Endothelial cell (in vitro differentiated cells): ENCODE measurements at places on chromosomes 3 and 15.

GRCh38 chr3:14243782-14244181 is 65.2 kb downstream of the LSM3 start:
- DNase-seq = no peak

GRCh38 chr3:120119846-120120510 is 25.7 kb upstream of the GSK3B start:
- DNase-seq = no peak

- no peak for DNase-seq
Observed at GRCh38 chr3:111749171-111750170, 109.6 kb upstream of the PHLDB2 start.

- DNase-seq = no peak
Observed at GRCh38 chr15:65619626-65620290, 2.0 kb upstream of the SLC24A1 start.

DNA sequence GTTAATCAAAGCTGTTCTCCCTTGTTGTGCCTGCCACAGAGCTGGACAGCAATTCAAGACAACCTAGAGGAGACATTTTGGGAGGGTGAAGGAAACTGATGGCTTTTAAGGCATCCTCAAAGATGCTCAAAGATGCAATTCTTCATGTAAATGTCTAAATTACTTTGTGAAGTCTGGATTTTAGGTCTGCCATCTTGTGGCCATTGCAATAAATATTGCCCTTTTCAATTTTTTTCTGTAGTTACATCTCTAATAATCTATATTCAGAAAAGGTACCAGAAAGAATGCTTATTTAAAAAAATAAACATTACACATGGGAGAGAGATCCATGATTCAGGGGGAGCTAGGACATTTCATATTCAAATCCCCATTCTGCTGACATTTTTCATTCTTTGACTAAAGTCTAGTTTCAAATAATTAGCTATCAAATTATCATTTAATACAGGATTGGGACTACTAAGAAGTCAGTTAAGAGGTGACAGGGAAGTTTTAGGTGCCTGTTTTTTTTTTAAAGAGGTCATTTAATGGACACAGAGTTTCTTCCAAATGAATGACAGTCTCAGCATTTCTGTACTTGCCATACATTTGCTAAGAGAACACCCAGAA is 259.8 kb upstream of the WNT5A start:
- no peak for DNase-seq

- DNase-seq = no peak
Observed at GRCh38 chr3:33231756-33232465, 13.3 kb upstream of the SUSD5 start.

GRCh38 chr3:181009225-181009624 is 19.7 kb upstream of the DNAJC19 start:
- no peak for DNase-seq

DNA sequence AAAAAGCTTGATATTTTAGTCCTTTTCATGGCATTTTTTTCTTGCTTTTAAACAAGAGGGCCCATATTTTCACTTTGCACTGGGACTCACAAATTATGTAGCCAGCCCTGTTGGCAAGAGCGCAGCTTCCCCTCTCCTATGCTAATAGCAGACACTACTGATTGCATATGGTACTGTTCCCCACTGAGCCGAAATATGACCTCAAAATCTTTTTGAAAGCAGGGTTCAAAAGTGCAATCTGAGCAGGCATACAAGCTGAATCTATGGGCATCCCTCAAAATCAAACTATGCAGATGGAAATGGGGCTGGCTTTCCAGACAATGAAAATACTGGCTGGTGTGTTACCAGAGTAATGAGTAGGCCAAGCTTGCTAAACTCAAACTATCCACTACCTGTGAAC is 225.2 kb upstream of the SETMAR start:
- DNase-seq = no peak

GRCh38 chr15:29472901-29473445 is 203.4 kb upstream of the NSMCE3 start:
- no peak for DNase-seq

DNA sequence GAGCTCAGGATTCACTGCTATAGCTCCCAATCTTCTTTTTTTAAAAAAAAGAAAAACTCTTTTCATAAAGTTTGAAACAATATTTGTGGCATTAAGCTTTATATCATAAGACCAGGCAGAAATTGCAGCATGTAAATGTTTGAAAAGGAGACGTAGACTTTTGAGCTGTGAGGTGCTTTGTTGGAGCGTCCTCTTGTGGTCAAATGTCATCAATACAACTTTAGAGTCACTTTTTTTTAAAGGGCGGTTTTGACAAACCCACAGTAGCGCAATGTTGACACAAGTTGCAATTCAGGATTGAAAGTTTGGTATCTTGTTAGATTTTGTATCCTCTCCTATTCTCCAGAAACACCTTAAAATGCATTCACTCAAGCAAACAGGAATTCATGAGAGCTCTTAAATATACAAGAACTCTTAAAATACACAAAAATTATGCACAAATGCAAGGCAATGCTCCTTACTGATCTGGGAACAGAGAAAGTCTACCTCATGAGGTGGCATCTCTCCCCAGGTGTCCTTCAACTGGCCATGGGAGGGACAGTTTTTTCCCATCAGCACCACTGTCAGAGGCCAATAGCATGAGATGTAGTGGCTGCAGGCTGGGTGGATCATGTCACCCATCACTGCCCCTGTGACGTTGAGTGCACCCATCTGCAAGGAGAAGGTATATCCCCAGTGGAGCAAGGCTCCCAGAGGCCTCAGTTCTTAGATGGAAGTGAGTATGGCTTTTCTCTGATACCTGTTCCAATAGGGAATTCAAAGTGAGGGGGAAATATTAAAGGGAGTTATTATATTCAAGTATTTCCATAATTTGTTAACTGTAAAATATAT is 70.7 kb downstream of the ANXA2 start:
- DNase-seq = peak; percentile 54

- no peak for DNase-seq
Observed at GRCh38 chr15:29244123-29244522, 25.5 kb downstream of the NSMCE3 start.

- peak; percentile 64 for DNase-seq
Observed at GRCh38 chr3:51974963-51975851, at the start of gene ABHD14A. TSS of gene ABHD14A (plus strand) at chr3:51975064. CDS start at chr3:51975136, 72 bp downstream.

GRCh38 chr3:167852216-167852615 is 116.7 kb downstream of the SERPINI1 start:
- DNase-seq = no peak

DNA sequence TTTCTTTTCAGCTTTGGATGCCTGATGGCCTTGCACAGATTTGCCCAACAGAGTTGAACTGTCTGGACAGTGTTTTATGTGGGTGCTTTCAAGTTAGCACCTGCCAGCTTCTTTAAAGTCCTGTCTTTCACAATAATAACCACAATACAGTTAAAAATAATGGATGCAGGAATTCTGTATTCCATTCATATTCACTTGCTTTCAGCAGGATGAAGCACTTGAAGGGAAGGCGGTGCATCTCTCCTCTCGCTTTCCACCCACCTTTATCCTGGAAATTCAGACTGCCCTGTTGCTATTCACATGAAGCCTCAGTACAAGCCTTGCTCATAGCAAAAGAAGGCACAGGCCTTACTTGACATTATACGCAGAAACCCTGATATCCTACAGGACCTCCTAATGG is 26.5 kb upstream of the GYG1 start:
- DNase-seq = no peak

DNA sequence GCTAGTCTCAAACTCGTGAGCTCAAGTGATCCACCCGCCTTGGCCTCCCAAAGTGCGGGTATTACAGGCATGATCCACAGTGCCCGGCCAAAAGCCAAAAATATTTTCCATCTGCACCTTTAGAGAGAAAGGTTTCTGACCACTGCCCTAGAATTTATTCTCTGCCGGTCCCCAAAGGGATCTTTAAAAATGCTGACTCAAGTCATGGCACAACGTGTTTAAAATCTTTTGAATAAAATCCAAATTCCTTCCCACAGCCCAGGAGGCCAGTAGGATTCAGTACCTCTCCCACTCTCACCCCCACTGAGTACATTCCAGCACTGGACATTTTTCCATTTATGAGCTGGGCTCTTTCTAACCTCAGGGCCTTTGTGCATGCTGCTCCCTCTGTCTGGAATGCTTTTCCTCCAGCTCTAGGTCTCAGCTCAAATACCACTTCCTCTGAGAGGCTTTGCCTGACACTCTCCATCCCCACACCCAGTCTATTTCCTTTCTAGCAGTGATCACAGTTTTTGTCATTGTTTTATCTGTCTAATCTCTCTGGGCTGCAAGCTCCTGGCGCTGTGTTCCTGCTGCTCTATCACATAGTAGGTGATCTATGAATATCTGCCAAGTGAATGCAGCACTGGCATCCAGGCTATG is 502.9 kb downstream of the SHQ1 start:
- no peak for DNase-seq

DNA sequence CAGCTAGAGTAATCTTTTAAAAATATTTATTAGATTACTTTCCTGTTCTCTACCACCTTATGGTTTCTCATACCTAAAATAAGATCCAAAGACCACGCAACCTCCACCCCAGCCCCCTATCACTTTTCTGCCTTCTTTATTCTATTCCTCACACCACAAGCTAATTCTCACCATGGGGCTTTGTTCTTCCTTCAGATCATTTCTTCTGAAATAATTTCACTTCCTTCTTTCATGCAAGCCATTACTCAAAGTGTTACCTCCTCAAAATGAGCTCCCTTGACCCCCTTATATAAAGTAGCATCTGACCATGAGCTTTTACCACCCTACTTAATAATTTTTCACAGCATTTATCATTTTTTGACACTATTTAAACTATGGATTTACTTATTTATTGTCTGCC is 233.2 kb upstream of the TMCO5A start:
- DNase-seq = no peak

DNA sequence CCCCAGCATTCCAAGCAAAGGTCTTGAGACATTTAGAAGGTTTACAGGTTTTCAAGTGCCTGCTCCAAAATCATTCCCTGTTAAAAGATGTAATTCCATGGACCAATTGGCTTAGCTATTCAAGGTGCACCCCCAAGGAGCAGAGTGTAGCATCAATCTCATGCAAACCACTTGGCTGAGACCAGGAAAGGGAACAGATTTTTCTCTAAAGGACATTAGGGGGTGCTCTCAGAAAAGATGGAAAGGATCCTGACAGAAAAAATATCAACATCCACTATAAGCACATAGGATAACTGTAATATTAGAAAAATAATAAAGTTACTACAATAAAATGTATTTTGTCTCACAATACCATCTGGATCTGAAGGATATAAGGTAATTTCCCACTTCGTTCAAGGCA is 328.0 kb upstream of the CDIN1 start:
- DNase-seq = no peak

DNA sequence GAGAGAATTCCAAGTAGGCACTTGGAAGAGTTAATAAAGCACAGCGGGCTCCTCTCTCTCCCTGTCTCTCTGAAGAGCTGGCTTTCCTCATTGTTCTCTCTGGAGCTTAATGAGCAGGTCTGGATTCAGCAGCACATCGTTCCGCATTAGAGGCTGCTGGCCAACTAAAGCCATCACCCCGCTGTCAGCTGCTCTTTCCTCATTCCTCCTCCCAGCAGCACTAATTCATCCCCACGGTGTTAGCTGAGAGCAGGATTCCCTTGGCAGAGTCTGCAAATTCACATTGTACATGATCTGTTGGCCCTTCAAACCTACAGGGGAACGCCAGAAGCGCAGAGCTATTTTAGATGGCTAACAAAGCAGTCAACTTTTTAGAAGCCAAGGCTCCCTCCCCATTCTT is 44.2 kb downstream of the SGO1 start:
- no peak for DNase-seq

GRCh38 chr15:58734859-58735258 is 14.6 kb downstream of the ADAM10 start:
- no peak for DNase-seq

DNA sequence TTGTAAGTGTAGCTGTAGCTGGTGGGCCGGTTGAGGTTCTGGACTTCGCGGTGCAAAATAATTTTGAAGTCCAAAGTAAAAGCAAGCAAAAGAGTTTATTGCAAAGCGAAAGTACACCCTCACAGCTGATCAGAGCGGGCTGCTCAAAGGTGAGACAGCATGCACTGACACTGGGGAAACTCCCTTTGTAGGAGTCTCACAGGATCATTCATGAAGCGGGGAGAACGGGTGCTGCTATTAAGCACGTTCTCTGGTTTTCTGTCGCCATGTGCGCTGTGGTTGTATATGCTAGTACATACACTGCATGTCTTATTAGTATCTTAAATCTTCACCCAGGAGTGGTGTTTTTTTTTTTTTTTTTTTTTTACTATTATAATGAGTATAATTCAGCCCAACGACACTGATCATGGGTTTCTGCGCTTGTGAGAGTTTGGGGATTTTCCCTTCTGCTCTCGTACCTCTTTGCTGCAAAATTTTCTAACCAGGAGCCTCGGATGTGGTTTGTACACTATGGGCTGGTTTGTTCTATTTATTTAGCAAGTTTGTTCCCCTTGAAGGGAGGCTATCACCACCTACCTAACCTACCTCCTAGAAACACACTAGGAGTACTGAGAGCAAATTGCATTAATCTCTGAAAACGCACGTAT is 1.4 kb upstream of the AP4E1 start:
- DNase-seq = no peak

DNA sequence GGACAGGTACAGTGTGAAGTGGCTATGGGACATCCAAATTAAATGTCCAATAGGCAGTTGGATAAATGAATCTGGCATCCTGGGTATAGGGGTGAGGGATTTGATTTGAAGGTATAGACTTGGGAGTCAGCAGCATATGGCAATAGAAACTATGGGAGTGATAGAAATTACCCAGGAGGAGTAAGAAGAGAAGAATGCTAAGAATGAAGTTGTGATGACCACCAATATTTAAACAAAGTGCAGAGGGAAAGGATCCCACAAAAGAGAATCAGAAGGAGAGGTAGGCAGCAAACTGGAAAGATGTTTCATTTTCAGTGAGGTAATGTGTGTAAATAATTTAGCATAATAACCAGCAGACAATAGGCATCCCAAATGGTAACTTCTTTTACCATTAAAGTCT is 13.8 kb upstream of the MSL2 start:
- DNase-seq = no peak

GRCh38 chr3:173988909-173989308 is 591.4 kb downstream of the NLGN1 start:
- no peak for DNase-seq

DNA sequence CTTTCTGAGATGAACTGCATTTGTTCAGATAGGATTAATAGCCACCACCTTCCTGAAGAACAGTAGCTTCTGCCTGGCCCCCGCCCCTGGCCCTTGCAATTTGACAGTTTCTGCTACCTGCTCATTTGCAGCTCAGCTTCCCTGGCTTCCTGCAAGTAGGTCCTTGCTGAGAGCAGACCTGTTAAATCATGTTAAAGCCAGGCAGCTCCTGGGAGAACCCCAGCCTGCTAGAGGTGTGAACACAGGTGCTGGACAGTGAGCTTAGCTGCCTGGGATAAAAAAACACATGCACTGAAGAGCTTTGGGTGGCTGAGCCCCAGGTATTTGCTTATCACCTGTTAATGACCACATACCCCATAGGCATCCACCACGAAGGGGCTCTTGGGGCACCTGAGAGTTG is 143.4 kb downstream of the PTPRG start:
- no peak for DNase-seq

GRCh38 chr3:111732252-111732879 is 126.7 kb upstream of the PHLDB2 start:
- no peak for DNase-seq

GRCh38 chr15:61668444-61668843 is 391.8 kb downstream of the VPS13C start:
- no peak for DNase-seq

- no peak for DNase-seq
Observed at GRCh38 chr3:129263161-129263910, 13.9 kb downstream of the COPG1 start.
